Left renal pelvis (tissue), 4 donors: ENCODE measurements at places on chromosomes 6 and 20. TPM values are rescaled to one million over a fixed set of nuclear protein-coding genes. Genes with fewer than 3 reads are reported as not detected.

- DNase-seq = no peak
These were observed 58.1 kb upstream of the KIF13A start for GRCh38 chr6:18045507-18045906.

MAS1 gene
- polyA plus RNA-seq = not detected

VNN1 gene
- 0.20 TPM for polyA plus RNA-seq

DNA sequence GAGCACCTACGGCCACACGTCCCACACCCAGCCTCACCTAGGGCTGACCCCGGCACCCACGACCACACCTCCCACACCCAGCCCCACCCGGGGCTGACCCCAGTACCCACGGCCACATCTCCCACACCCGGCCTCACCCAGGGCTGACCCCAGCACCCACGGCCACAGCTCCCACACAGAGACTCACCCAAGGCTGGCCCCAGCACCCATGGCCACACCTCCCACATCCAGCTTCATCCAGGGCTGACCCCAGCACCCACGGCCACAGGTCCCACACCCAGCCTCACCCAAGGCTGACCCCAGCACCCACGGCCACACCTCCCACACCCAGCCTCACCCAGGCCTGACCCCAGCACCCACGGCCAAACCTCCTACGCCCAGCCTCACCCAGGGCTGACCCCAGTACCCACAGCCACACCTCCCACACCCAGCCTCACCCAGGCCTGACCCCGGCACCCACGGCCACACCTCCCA lies 36.7 kb downstream of the NINL start:
- DNase-seq = no peak

- no peak for DNase-seq
These were observed 8.8 kb downstream of the CDKAL1 start for GRCh38 chr6:20542927-20543602.
